ENCODE measurements at places on chromosomes 11 and 22. TPM values are rescaled to one million over a fixed set of nuclear protein-coding genes. Genes with fewer than 3 reads are reported as not detected.

GRCh38 chr11:112965656-112966055 lies 4.4 kb downstream of the NCAM1 start:
- H3K27ac ChIP-seq, result no peak overlapping the region
- DNase-seq, result no peak
- H3K27me3 ChIP-seq, result peaks cover 52% of the 10 kb centered on the region
- no peak overlapping the region for H3K4me3 ChIP-seq

DNA sequence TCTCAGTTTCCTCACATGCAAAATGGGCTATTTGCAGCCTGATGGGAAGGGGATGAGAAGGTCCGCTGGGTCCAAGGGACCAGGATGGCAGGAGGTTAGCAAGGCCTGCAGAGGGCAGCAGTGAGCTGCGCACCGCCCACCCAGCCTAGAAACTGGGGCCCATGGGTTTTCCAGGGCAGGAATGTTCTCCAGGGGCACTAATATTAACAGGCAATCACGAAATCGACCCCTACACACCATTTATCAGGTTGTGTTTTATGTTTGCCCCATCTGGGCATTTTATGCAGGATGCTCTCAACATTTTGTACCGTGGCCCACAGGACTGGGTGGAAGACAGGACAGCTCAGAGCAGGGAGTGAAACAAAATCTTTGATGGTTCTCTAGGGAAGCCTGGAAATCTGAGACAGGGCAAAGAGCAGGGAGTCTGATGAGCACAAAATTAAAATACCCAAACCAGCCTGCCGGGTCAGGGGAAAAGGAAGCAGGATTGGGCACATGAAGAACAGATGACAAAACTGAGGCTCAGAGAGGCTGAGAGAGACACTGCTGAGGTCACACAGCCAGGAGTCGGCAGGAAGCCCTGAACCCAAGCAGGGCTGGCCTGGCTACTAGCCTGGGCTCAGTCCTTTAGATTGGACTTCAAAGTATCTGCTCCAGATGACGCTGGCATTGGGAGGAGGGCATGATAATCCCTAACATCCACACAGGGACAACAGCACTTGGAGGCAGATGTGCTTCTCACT lies 1.6 kb upstream of the BCR start:
- no peak overlapping the region for H3K4me3 ChIP-seq
- no peaks in the 10 kb centered on the region for H3K36me3 ChIP-seq

DNA sequence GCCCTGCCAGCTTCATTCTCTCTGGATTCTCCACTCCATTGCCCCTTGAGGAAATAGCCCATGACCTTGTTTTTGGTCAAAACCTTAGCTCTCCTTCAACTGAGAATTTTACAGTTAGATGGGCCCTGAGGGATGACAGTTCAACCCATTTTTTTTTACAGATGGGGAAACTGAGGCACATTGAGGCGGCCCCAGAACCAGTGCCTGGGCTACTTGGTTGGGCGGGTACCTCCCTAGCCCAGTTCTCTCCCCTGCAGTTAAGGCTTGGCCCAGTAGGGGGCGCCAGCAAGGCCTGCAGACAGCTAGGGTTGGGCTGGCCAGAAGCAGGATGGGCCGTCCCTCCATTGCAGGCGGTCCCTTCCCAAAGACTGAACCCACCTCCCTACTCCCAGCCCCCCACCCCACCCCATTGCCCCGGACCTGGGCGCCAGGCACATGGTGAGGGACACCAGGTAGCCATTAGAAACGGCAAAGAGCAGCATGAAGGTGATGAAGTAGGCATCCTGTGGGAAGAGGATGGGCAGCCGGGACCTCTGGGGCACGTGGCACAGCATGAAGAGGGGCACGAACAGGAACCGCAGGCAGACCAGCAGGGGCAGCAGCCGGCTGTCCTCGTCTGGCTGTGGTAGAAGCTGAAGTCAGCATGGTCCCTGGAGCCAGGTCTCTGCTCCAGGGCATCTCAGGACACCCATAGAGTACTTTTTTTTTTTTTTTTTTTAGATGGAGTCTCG lies 7.6 kb downstream of the SLC29A2 start:
- DNase-seq, result no peak
- H3K4me3 ChIP-seq, result no peak overlapping the region
- H3K36me3 ChIP-seq, result peaks cover 8% of the 10 kb centered on the region

- no peak for DNase-seq
- no peaks in the 10 kb centered on the region for H3K36me3 ChIP-seq
- H3K27me3 ChIP-seq, result no peaks in the 10 kb centered on the region
- peak overlapping the region; percentile 69 for H3K27ac ChIP-seq
- peaks cover 39% of the 10 kb centered on the region for H3K4me1 ChIP-seq
Measured at GRCh38 chr11:35166369-35167360, 27.7 kb downstream of the CD44 start.

DNA sequence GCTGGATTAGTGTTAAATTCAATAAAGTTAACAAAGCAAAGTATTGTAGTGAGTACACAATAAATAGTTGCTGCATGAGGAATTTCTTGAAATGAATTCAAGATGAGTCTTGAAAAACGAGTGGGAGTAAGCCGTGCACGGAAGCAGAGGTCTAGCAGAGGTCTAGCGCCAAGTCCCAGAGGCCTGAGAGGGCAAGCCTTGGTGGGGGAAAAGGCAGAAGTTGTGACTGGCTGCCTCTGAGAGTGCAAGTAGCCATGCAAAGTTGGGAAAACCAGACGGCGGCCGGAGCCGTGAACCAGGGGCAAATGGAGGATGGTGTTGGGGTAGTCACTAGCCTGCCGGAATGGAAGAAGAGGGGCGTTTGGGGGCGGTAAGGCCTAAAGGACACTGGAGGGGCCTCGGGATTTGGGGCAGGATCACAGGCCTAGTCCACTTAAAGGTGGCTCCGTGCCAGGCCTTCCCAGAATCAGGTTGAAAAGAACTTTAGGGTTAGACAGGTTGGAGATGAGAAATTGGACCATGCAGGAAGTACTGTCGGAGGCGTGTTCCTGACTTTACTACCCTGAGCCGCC lies 379 bp upstream of the SLC3A2 start:
- H3K36me3 ChIP-seq, result peaks cover 30% of the 10 kb centered on the region
- no peak for DNase-seq
- peak overlapping the region; percentile 99 for H3K27ac ChIP-seq
- H3K27me3 ChIP-seq, result no peaks in the 10 kb centered on the region
- H3K4me3 ChIP-seq, result peak overlapping the region; percentile 90

Gene MS4A3
- not detected for total RNA-seq
